Activated CD4-positive, alpha-beta memory T cell treated with anti-CD3 and anti-CD28 coated beads, Interleukin-2, amount 10 ng/mL, durations not matched to agents 7 days and 5 days (primary cell): ENCODE measurements at places on chromosomes 6 and 20. TPM values are rescaled to one million over a fixed set of nuclear protein-coding genes. Genes with fewer than 3 reads are reported as not detected.

The OLIG3 gene
- 0.45 TPM for total RNA-seq

DNA sequence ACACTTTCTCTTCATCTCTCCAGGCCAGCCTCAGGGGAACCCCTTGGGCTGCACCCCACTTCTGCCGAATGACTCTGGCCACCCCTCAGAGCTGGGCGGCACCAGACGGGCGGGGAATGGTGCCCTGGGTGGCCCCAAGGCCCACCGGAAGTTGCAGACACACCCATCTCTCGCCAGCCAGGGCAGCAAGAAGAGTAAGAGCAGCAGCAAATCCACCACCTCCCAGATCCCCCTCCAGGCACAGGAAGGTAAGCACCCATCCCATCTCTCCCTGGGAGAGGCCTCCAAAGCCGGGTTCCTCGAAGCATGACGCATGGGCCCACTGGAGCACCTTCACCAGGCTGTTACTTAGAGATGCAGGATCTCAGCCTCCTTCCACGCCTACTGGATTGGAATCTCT is 11.3 kb downstream of the MDFI start:
- no peak for DNase-seq

GRCh38 chr6:108721286-108721685 is 126.9 kb upstream of the ARMC2 start:
- DNase-seq: no peak

The HLA-DOB gene
- 2.2 TPM for total RNA-seq

- DNase-seq: no peak
These were observed 38.3 kb upstream of the HMGCLL1 start for GRCh38 chr6:55617272-55617671.

The SH3BGRL2 gene
- 0.35 TPM for total RNA-seq

The PPIL6 gene
- total RNA-seq: not detected

DNA sequence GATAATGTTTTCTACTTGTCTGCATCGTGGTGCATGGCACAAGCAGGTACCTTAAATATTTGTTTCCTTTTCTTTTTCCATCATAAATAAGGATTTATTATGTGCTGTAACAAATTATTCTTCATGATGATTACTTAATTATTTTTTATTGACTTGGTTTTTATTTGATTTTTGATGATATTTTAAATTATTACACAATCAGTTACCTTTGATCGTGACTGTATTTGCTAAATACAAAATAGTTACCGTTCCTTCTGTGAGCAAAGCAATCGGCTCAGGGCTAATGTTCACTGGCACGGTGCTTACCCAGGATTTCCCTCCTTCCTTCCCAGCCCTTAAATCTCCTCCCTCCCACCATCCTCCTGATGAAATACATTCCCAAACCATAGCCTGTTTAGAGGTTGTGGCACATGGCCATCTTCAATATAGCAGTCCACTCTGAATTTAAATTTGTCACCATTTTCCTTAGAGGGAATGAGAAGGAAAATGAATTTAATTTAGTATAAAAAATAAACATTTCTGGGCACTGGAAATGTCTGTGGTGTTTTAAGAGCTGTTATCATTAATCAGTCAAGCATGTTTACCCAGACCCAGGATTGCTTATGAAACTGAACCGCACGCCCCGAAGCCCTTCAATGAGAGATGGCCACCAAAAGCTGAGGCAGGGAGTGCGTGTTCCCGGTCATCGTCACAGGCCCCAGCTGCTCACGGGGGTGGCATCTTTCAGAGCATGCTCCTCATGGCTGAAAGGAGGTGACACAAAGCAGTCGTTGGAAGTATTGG is 23.0 kb upstream of the EXOC2 start:
- no peak for DNase-seq

DNA sequence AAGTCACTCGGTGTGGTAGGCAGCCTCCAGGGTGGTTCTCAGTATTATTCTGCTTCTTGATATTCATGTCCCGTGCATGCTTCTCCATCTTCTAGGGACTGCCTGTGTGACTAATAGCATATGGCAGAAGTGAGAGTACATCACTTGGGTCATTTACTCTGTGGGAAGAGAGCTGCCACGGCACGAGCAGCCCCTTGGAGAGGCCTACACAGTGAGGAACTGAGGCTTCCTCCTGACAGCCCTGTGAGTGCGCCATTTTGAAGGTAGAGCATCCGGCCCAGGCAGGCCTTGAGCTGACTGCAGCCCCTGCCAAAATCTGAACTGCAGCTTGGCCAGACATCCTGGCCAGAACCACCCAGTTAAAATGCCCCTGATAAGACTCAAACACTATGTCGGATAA is 17.3 kb upstream of the MCUR1 start:
- no peak for DNase-seq

- DNase-seq: no peak
These were observed 269.3 kb downstream of the ZFAND3 start for GRCh38 chr6:38088829-38089228.

The NMBR gene
- not detected for total RNA-seq

DNA sequence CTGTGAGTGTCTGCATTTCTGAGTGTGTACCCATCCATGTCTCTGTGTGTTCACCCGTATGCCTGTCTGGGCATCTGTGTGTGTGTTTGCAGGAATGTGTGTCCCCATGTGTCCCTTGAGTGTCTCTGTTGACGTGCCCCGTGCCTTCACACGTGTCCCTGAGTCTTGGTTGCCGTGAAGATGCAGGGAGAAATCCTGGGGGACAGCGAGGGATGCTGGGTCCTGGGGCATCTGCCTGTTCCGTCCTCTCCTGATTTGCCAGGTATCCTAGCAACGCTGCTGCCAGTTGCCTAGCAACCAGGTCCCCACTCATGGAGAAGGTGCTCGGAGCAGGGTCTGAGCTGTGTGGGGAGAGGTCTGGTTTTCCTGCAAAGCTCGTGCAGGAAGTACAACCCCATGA is 6.0 kb upstream of the LKAAEAR1 start:
- no peak for DNase-seq

DNA sequence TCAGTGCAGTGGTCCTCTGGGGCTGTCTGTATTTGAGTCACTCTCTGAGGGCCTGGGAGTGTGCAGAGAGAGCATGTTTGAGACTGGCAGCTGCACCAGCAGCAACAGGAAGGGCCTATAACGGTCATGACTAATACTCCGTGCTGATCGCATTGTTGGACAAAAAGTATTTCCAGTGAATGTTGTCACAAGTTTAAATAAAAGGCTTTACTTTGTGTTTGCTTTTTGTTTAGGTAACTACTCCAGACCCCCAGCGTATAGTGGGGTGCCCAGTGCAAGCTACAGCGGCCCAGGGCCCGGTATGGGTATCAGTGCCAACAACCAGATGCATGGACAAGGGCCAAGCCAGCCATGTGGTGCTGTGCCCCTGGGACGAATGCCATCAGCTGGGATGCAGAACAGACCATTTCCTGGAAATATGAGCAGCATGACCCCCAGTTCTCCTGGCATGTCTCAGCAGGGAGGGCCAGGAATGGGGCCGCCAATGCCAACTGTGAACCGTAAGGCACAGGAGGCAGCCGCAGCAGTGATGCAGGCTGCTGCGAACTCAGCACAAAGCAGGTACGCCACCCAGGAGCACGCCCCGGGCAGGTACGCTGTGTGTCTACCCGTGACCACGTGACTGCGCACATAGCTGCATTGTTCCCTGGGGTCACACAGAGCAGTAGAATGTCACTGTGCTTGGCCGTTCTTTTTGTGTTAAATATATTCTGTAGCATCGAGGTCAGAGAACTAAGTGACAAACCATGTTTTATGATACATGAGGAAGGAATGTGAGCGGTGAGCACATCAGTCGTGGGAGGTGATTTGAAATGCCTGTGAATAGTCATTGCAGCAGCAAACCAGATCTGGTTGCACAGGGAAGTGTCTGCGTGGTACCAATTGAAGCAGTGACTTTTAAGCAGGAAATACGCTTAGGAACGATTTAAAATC is 174.7 kb downstream of the TMEM242 start:
- DNase-seq: no peak

DNA sequence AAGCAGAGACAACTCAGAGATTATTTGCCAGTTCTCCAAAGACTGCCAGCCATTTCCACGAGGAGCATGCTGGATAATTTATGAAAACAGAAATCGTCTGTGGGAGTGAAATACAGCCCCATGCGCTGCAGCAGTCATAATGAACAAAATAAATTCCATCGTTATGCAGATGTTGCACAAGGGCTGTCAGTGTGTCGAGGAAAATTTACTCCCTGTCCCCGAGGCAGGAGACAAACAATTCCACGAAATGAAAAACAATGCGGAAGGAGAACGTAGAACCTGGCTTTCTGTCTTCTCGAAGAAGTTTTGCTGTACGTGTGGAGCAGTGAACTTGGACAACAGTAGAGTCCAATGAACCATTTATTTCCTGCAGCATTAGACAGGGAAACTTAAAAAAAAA is 399.4 kb downstream of the CD83 start:
- DNase-seq: no peak
